K562 (cell line): ENCODE measurements at places on chromosomes 6 and 20.

GRCh38 chr6:52340603-52340880 lies 21.4 kb upstream of the PAQR8 start:
- DNase-seq, result no peak

- no peak for DNase-seq
Measured at GRCh38 chr20:57322476-57322875, 7.1 kb upstream of the SPO11 start.

DNA sequence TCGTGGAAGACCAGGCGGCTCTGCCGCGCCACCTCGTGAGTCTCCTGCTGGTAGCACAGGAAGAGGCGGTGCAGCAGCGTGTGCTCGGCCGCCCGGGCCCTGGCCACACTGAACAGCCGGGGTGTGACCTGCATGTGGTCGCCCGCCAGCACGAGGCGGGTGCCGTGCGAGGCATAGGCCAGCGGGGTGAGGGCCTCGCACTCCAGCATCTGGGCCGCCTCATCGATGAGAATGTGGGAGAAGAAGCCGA lies 7.0 kb downstream of the HELZ2 start:
- no peak for DNase-seq

DNA sequence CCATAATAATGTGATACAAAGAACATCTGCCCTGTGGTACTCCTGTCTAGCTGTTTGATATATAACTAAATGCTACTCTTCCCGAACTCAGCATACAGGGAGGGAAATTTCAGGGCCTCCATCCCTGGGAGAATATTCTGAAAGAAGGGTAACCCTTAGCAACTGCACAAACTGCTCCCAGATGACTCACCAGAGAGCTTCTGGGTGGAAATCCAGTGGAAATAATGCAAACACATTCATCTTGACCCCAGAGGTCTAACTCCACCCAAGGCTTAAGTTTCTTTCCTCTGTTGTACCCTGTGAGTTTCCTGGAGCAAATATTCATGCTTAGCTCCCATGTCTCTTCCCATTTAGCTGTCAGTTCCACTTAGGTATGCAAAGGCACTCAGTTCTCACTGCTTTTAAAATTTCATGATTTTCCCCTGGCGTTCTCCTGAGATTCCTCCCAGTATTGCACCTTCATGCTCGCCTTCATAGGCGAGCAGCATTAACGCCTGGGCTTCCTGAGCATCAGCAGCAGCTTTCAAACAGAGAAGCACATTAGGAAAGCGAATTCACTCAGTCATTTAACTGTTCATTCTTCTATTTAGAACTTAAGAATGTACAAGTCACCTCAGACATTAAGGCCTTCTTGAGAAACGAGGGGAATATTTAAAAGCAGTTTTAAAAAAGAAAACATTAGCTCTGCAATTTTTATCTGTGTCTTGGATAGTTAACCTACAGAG lies 43.8 kb upstream of the LAMA4 start:
- no peak for DNase-seq

- no peak for DNase-seq
Measured at GRCh38 chr6:29933955-29934354, 8.4 kb upstream of the HLA-A start.

GRCh38 chr20:57175397-57176010 lies 90.9 kb downstream of the BMP7 start:
- DNase-seq, result no peak

GRCh38 chr20:44104798-44105517 lies 82.0 kb downstream of the JPH2 start:
- no peak for DNase-seq
